ENCODE measurements at places on chromosomes 6 and 20.

DNA sequence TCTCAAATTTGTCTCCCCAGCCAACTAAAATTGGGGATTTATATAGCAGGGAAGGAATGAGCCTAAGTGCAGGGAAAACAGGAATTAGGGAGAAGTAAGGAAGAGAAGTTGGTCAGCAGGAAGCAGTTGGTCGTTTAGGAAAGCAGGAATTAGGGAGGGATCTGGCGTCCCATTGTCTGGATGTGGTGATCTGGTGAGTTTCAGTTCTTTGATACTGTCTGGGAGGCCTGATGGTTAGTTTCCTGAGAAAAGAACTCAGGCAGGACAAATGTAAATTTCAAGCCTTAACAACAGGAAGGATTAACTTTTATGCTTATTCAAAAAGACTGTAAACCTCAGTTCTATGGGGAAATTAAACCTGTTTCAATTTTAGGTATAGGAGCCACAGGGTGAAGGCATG lies 116.2 kb upstream of the PRL start:
- no peak for DNase-seq

DNA sequence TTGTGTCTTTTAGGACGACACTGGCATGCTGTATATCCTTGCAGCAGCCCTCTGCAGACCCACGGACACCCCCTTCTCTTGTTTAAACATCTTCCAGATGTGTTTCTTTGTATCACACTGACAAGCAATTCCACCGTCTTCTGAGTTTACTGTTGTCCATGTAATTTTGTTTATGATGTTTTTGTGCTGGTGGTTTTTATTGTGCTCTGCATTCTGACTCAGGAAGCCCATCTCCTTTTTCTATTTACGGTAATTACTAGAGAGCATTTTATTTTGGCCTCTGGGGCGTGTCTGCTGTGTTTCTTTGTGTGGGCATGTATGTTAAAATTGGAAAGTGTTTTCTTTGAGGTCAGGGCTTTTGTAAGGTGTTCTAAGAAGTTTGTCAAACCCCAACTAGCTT lies 111.9 kb downstream of the JARID2 start:
- DNase-seq, result no peak

- DNase-seq, result no peak
Observed at GRCh38 chr6:134949927-134950326, at the start of gene ALDH8A1. ALDH8A1 (minus strand) TSS chr6:134950101; CDS start chr6:134950053, 48 bp downstream.

- DNase-seq, result peak; percentile 4
Observed at GRCh38 chr20:11676630-11677287, 240.9 kb upstream of the BTBD3 start.

DNA sequence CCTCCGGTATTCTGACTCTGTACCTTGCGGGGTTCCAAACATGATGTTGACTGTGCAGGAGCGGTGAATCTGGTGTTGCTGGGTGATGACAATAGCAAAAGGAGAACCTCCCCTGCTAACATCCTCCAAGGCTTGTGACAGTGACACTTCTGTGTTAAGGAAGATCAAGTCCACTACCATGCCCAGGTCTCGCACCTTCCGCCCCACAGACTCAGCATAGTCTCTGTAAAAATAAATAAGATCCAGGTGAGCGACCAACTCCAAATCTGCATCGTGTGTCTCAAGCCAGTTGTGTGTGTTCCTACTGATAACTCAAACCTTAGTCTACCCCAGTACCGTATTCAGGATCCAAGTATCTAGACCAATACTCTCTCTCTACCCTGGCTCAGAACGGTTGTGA lies 24.8 kb downstream of the NCOA5 start:
- no peak for DNase-seq

DNA sequence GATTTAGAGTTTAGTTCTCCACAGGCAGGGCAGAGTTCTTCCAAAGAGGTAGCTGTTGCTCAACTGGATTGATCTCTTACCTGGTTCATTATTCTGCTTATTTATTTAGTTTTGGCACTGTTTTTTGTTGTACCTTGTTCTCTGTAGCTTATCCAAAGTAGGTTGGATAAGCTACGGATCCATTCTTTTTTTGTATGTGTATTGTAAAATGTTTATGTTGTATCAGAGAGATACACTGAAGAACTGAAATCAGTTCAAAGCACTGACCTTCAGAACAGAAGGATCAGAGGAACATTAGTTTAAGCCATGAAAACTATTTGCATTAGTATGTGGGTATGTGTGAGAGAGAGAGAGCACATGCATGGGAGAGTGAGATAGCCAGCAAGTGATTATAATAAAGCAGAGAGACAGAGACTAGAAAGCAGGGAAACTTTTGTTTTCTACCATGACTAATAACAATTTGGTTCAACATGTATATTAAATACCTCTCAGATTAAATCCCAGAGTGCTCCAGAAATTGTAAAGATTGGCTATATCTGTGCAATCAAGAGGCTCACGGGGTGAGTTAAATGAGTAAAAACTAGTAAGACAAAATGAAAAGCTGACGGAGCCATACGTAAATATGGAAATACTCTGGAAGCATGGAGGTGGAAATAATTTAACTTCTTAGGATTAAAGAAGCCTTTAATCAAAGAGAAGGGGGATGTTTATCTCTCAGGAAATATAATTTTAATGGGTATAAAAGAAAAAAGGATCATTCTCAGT lies 40.2 kb downstream of the ITCH start:
- DNase-seq, result no peak

GRCh38 chr6:147639279-147639678 lies 130.8 kb downstream of the SAMD5 start:
- no peak for DNase-seq

- DNase-seq, result no peak
Observed at GRCh38 chr6:128500014-128500413, 20.4 kb downstream of the PTPRK start.

DNA sequence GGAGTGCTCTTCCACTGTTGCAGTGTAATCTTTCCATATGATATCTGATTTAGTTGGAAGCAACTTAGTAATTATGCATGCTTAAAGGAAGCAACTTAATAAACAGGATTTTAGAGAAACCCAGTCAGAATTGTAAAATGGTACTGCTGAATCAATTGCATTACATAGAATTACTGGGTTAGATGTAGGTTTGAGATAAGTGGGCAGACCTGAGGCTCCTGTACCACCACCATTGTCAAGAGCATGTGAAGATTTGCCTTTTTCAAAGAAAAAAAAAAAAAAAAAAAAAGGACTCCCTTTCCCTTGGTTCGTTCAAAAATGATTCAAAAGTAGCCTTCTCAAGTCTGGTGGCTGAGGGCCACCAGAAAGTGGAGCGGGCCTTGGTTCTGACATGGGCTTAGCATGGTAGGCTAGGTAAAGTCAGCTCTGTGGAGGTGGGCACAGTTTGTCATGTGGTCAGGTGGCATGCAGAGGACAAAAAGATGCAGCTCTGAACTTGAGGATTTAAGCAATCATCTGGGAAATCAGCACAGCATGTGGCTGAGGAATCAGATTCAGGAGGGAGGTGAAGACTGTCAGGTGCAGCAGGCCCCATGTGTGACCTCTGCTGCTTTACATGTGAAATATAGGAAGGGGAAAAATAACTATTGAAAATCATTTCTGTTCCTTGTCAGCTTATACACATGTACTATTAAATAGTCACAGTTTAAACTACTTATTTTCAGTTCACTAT lies 32.4 kb downstream of the ARID1B start:
- DNase-seq, result no peak

GRCh38 chr20:38165966-38166702 lies 1.1 kb upstream of the TGM2 start:
- no peak for DNase-seq

Measured in stimulated activated CD8-positive, alpha-beta memory T cell treated with anti-CD3 and anti-CD28 coated beads, Interleukin-7, amount 100 ng/mL, for 48 hours (primary cell).